ENCODE measurements at places on chromosomes 2 and 18.

- DNase-seq: no peak
Measured at GRCh38 chr18:70418546-70419311, 129.9 kb downstream of the SOCS6 start.

GRCh38 chr18:48961547-48961946 lies 10.8 kb upstream of the SMAD7 start:
- peak; percentile 25 for DNase-seq

DNA sequence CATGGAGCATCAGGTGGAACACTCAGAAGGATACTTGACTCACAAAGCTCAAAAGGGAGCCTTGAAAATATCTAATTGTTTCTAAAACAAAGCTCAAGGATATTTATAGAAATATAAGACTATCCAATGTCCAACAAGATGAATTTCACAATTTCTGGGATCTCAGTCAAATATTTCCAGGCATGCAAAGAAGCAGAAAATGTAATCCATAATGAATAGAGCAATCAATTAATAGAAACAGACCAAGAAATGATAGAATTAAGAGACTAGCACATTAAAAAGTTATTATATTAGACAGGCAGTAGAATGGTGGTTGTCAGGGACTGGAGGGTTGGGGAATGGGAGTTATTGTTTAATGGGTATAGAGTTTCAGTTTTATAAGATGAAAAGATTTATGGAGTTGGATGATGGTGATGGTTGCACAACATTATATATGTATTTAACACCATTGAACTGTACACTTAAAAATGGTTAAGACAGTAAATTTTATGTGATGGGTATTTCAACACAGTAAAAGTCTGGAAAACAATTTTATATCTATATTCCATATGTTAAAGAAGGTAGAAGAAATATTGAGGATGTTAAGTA lies 189.9 kb upstream of the PIEZO2 start:
- no peak for DNase-seq

DNA sequence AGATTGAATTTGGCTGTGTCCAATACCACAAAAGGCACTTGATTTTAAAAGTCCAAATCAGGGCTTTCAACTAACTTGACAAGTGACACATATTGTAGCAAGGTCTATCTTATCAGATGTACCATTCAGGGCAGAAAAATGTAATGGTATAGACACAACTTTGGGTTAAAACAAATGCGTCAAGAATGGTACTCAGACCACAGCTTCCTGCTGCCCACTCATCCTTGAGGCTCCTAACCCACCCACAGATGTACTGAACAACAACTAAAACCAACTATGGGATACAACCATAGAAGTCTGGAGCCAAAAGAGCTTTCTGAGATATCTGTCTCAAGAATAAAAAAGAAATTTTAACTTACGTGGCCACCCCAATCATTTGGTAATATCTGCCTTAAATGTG lies 105.2 kb downstream of the RBM43 start:
- DNase-seq: no peak

- no peak for DNase-seq
Measured at GRCh38 chr18:25047421-25047820, 304.5 kb downstream of the ZNF521 start.

DNA sequence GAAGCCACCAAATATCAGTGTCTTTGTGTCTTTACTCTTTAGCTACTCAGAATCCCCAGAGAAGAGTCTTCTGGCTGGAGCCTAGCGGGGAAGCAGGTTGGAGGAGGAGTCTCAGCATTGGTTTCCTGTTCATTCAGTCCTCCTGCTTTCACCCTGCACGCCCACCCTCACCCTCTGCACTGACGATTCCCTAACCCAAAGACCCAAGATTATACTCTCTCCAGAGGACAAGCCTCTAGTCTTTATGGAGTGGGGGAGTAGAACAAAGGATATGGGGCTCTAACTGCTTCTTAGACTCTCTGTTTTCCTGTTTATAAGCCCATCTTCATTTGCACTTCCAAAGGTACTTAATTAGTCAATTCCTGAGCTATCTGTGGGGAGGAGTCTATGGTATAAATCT lies 338.8 kb downstream of the AGPS start:
- no peak for DNase-seq

DNA sequence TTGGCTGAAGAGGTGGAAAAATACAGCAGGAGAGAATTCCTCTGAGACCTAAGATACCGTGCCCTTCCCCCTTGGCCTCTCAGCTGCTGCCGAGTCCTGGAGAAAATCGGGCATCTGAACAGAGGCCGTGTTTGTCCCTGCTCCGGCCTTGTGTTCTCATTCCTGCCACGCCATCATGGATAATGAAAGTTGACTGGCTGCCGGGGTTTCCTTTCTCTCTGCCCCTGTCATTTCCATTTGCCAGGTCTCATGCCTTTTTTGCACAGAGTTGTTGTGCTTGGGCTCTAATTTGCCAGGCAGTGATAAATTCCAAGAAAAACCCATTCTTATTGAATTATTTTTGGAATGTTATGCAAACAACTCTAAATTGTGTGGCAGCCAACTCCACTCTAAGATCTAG lies 496.9 kb upstream of the TNP1 start:
- no peak for DNase-seq

GRCh38 chr2:239775623-239776435 lies 249.3 kb downstream of the NDUFA10 start:
- no peak for DNase-seq

- no peak for DNase-seq
Measured at GRCh38 chr18:7090771-7091170, 26.8 kb downstream of the LAMA1 start.

GRCh38 chr2:237858294-237859081 lies 935 bp upstream of the RAMP1 start:
- DNase-seq: peak; percentile 84

DNA sequence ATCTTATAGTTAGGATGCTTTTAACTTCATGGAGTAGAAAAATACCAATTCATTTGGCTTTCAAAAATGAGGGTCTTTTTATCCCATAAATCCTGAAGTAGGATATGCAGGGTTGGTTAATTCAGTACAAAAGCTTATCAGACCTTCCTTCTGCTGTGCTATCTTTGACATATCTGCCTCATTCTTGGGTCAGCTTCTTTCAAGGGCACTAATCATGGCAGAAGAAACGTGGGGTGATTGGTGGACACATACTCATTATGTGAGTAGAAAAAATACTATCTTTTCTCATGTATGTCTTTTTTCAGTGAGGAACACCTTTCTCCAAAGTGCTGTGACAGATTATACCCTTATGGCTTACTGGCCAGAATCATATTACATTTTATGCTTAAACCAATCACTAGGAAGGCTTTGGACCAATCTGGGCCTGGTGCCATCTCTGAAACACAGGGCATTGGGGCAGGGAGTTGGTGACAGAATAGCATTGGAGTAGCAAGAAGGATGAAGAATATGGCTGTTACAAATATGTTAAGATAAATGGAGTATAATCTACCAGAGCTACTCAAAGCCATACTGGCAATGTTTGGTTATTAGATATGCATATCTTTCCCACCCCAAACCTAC lies 10.1 kb downstream of the UGP2 start:
- DNase-seq: no peak

DNA sequence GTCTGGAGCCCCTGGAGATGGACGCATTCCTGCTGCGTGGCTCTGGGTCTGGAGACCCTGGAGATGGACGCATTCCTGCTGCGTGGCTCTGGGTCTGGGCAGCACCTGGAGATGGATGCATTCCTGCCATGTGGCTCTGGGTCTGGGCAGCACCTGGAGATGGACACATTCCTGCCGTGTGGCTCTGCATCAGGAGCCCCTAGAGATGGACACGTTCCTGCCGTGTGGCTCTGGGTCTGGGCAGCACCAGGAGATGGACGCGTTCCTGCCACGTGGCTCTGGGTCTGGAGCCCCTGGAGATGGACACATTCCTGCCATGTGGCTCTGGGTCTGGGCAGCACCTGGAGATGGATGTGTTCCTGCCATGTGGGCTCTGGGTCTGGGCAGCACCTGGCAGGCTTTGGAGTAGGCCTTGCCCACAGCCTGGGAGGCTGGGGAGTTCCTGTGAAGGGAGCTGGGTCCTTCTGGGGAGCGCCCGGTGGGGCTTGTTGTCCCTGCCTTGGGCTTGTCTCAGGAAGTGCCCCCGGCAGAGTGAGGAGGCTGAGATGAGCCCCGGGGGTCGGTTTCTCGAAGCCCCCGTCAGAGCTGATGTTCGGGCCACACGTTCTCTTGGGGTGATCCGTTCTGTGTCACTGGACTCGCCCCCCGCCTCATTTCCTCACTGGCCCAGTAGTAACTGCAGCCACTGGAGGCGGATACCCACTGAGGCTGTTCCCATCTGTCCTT lies 41.0 kb downstream of the SH3BP4 start:
- no peak for DNase-seq

GRCh38 chr18:36757991-36758390 lies 70.8 kb downstream of the TPGS2 start:
- DNase-seq: no peak

DNA sequence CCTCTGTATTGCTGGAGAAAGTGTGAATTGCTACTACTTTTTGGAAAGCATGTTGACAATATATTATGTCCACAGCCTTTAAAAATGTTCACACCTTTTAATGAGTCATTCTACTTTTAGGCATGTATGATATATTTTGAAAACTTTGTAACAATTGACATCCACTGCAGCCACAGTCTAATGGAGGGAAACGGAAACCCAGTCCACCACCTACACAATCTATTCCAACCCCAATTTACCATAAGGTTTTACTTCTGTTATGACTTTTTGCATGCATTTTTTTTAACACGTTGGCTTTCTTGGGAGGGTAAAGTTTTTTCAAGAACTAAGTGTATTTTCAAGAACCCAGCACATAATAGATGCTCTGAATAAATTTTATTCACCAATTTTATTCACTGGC lies 38.5 kb upstream of the ATP8B1 start:
- no peak for DNase-seq

- no peak for DNase-seq
Measured at GRCh38 chr18:78596794-78597345, 382.7 kb upstream of the SALL3 start.

- DNase-seq: no peak
Measured at GRCh38 chr2:238259061-238260020, 19.5 kb upstream of the HES6 start.

All from suppressor macrophage treated with lipopolysaccharide for 4 hours (primary cell).